CD4-positive, alpha-beta T cell treated with Interleukin-17A for 1 hour (primary cell): ENCODE measurements at places on chromosomes 7 and 10.

DNA sequence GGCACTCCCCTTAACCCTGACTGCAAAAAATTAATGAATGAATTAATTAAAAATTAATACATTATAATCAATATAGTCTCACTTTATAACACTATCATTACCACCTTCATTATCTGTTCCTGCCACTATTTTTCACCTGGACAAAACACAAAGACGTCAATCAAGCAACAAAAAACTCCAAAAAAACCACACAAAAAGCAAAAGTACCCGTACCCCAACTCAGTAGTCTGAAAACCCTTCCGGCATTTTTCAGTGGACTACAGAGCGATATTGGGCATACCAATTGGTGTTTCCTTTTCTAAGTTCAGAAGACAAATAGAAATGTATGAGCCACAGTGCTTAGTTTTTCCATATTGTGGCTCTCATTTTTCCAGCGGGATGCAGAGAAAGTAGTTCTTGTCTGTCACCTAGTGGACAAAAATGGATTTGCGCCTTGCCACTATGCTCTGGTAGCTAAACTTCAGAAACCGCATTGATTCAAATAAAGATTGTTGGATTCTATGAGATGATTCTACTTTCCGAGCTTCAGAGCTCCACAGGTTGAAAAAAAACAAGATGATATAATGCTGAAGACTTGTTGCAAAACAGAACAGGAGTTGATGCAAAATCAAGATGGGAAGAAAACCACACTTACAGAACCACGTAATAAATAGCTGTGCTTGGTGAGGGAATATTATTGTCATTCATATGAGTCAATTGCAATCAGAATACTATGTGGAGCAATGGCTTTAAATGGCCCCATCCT is 50.6 kb upstream of the ITGB1 start:
- DNase-seq: peak; percentile 80

GRCh38 chr10:70418713-70419112 is 14.8 kb downstream of the EIF4EBP2 start:
- no peak for DNase-seq

GRCh38 chr10:68092512-68092911 is 16.8 kb upstream of the MYPN start:
- DNase-seq: no peak

GRCh38 chr10:10591715-10592341 is 425.8 kb upstream of the CELF2 start:
- no peak for DNase-seq

DNA sequence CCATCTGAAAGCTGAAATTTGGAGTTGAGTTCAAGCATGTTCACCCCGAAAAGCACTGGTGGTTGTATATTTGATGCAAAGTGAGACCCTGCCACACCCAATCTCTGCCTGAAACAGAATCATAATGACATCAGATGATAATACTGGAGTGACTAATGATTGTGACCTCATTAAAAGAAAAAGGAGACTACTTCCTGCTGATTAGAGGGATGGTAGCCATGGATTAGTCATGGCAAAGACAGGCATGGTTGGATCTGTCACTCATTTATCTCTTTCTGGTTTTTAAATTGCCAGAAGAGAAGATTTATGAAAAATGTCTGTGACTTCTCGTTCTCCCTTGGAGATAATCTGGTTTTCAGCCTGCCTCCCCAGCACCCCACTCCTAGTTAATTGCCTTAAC is 101.2 kb downstream of the BAMBI start:
- no peak for DNase-seq

- DNase-seq: no peak
Measured at GRCh38 chr10:132164761-132165278, 21.9 kb upstream of the DPYSL4 start.

GRCh38 chr10:109467551-109467950 is 455.8 kb downstream of the XPNPEP1 start:
- DNase-seq: no peak

DNA sequence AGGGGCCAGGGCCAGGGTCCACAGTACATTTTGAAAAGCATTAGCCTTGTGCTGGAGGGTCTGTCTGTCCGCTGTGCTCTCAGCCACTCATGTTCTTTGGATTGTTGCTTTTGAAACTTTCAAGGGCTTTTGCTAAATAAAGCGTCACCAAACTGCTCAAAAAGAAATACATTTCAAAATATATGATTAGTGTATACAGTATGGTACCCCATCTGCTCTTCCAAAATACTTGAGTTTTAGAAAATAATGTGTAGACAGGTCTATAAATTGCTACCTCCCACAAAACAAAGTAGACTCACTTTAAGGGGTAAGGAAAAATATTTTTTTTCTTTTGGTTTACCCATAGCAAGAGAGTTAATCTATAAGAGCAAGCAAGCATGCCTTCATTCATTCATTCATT is 194.3 kb upstream of the AOAH start:
- DNase-seq: no peak

GRCh38 chr10:5546891-5547680 is 22.3 kb downstream of the CALML3 start:
- no peak for DNase-seq
